ENCODE measurements at places on chromosomes 13 and 19.

GRCh38 chr19:15248648-15249527 is 16.6 kb upstream of the EPHX3 start:
- no peak for DNase-seq

DNA sequence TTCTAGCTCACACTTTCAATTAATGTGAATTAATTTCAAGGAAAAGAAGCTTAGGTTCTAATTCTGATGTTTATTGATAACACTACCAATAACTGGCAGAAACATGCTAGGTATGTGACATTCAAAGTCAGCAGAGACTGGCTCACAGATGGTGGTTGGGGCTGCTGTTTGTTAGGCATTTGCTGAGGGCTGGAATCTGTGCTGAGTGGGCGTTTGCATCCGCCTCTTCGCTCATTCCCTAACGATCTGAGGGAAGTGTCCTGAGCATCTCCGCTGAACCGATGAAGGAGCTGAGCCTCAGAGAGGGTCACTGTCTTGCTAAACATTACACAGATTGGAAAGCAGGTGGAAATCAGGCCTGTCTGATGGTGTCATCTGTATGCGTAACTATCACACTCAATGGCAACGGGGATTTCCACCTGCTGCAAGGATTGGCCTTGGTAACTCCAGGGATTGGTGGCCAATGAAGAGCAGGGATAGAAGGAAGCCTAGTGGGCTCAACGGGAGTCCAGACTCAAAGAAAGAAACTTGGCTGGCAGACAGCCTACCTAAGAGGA is 338.9 kb downstream of the TEX29 start:
- no peak for DNase-seq

DNA sequence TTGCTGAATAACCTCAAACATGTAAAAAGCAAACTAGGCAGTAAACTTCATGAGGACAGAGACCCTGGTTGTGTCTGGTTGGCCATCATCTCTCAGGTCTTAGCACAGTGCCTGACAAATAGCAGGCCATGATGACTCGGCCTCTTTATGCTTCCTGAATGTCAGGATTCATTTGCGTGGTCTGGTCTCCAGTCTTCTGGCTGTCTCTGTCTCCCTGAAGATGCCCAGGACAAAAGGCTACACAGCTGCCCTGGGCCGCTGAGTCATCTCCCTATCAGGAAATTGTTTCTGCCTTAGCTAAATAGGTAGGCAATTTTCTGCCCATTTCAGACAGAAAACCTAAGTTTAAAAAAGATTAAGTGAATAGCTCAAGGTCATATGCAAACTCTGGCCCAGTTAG is 84.1 kb upstream of the FNDC3A start:
- DNase-seq = no peak

GRCh38 chr19:373391-374182 is 29.0 kb upstream of the MIER2 start:
- no peak for DNase-seq
